Mesenteric fat pad (tissue), 1 donor: ENCODE measurements at places on chromosomes 13 and 19. TPM values are rescaled to one million over a fixed set of nuclear protein-coding genes. Genes with fewer than 3 reads are reported as not detected.

The LIN37 gene
- 12.9 TPM for total RNA-seq

The ZNF320 gene
- total RNA-seq, result 9.3 TPM

The FAM83E gene
- 0.71 TPM for total RNA-seq

The SPTBN4 gene
- total RNA-seq, result 6.1 TPM

The KCNJ14 gene
- 1.0 TPM for total RNA-seq

GRCh38 chr19:53394522-53394973 lies 401 bp upstream of the ZNF765 start:
- DNase-seq, result no peak

DNA sequence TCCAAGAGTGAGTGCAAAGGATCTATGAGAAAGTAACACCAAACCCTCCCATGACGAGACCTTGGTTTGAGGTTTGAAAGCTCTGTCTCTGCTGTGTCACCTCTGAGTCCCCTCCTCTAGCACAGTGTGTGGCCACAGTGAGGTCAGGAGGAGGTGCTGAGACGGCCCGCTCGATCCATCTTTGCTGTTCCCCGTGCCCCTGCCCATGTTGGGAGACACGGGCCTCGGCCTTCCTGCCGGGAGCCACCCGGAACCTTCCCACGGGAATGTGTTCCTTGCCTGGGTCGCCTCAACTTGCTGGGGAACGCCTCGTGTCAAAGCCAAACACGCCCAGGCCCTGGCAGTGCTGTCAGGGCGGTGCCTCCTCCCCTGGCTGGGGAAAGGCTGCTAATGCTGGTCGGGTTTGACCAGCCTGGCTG lies 10.1 kb downstream of the NANOS3 start:
- no peak for DNase-seq

DNA sequence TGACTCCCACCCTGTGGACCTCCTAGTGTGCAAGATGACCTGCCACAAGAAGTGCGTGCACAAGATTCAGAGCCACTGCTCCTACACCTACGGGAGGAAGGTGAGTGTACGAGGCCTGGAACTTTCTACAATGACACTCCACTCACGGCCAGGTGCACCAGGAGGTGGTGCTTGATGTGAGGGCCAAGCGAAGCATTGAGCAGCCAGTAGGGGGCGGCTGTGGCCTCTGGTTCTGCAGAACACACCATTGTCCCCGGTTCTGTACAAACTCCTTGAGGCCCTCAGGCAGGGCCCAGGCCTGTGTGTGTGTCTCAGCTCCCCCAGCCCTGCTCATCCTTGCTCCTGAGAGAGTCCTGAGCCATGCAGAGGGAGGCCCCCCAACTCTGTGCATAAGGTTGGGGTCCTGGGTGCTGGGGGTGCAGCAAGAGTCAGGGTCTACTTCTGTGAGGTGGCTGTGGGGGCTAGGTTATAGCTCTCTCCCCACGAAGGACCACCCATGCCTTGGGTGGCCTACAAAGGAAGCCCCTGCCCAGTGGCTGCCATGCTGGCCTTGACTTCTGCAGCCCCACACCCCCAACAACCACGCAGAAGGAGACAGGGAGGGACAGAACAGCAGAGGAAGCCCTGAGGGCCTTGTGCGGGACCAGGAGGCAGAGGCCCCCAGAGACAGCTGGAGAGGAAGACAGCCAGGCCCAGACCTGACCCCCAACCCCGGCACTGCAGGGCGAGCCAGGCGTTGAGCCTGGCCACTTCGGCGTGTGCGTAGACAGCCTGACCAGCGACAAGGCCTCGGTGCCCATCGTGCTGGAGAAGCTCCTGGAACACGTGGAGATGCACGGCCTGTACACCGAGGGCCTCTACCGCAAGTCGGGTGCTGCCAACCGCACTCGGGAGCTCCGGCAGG lies 9.7 kb upstream of the USE1 start:
- DNase-seq, result no peak

- DNase-seq, result no peak
Measured at GRCh38 chr19:47779524-47780214, 1.2 kb downstream of the SELENOW start.

DNA sequence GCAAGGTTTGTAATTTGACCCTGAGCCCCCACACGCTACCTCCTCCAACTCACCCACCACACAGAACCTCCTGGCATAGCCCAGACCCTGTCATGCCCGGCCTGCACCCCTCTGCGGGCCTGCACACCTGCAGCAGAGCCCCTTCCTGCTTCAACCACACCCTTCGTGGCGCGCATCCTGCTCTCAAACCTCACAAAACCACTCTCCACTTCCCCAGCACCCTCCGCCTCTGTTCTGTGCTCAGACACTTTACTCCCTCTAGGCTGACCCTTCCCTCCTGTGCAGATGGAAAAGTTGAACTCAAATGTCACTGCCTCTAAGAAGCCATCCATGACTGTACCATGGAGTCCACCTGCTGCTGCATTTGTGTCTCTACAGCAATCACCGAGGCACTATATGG lies 28.5 kb downstream of the FAAP24 start:
- no peak for DNase-seq

DNA sequence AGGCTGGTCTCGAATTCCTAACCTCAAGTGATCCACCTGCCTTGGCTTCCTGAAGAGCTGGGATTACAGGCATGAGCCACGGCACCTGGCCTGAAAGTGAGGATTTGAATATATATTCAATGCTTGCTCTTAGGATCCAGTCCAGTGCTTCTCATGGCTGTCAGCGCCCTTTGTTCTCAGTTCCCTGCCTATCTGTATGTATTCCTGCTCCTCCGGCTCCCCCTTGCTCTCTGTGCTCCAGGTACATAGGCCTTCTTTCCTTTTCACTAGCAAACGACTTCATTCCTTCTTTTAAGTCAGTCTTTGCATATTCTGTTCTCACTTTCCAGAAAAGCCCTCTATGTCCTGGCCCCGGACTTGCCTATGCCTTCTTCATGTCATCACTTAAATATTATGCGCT lies 232.8 kb downstream of the DACH1 start:
- no peak for DNase-seq

GRCh38 chr13:51357928-51358595 lies 18.6 kb downstream of the SERPINE3 start:
- DNase-seq, result no peak

DNA sequence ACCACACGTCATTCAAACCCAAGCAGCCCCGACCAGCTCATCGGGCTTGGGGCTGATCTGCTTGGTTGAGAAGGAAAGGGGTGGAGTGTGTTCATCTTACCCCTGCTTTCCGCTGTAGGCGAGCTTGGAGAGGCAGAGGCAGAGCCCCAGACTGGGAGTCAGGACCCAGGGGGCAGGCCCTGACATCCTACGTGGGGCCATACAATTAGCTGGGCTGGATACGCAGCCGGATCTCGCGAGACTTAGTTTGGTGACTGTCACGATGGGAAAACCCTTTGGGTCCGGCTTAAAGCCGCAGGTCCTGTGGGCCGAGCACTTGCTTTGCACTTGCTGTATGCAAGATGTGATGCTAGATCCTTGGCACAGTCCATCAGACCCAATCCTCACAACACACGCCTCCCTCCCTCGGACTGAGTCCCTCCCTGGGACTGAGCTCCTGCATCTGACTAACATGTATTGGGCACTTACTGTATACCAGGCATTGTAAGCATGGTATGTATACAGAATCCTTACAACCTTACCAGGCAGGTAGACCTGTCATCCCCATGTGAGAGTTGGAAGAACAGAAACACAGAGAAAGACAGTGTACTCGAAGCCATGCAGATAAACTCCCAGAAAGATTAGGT lies 3.7 kb downstream of the CEACAM16 start:
- no peak for DNase-seq

- no peak for DNase-seq
Measured at GRCh38 chr19:33052352-33052972, 12.2 kb downstream of the RHPN2 start.
